ENCODE measurements at places on chromosomes 4 and X. TPM values are rescaled to one million over a fixed set of nuclear protein-coding genes. Genes with fewer than 3 reads are reported as not detected.

GRCh38 chr4:101177154-101177553 is 170.2 kb downstream of the PPP3CA start:
- no peak for DNase-seq

DNA sequence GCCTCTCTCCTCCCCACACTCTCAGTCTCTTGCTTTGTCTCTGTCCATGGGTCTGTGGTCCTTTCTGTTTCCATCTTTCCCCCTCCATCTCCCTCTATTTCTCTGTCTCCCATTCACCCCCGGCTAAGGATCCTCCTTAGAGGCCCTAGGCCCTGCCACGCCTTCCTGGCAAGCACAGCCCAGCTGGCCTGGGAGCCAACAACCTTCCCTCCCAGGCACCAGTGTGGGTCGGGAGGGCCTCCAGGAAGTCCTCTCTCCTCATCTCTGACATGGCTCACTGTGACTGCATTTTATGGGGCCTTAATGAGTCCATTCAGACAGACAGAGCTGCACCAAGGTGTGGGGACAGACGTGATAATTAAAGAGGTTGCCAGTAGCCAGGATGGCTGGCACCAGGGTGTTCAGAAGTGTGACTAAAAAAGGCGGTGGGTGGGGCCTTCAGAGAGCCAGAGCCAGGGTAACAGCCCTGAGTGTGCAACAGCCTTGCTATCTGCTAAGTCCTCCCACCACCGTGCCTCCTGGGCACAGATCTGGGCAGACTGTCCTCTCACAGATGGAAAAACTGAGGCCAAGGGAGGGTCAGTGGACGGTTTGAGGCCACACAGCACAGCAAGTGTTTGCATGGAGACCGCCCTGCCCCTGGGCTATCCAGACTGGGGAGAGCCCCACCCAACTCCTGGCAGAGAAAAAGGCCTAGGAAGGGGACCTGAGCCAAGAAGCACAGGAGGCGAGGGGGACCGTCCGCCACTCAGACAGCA is 31.5 kb downstream of the BLOC1S4 start:
- no peak for DNase-seq

GRCh38 chrX:15207994-15208393 is 61.9 kb downstream of the ASB9 start:
- no peak for DNase-seq

- no peak for DNase-seq
These were observed 210.7 kb downstream of the PPP1R2C start for GRCh38 chrX:42567268-42567667.

The NLRP2B gene
- total RNA-seq = not detected
